ENCODE measurements at places on chromosomes 5 and 9.

GRCh38 chr9:83198371-83198770 lies 135.4 kb upstream of the RASEF start:
- DNase-seq: no peak

- DNase-seq: no peak
These were observed 717.4 kb downstream of the NR2F1-AS1 start for GRCh38 chr5:92863666-92864065.

GRCh38 chr5:125037530-125037929 lies 291.1 kb upstream of the ZNF608 start:
- DNase-seq: no peak

- peak; percentile 92 for DNase-seq
These were observed 660.3 kb downstream of the ISL1 start for GRCh38 chr5:52043543-52043942.

- peak; percentile 50 for DNase-seq
These were observed 63.3 kb downstream of the FREM1 start for GRCh38 chr9:14846871-14847311.

DNA sequence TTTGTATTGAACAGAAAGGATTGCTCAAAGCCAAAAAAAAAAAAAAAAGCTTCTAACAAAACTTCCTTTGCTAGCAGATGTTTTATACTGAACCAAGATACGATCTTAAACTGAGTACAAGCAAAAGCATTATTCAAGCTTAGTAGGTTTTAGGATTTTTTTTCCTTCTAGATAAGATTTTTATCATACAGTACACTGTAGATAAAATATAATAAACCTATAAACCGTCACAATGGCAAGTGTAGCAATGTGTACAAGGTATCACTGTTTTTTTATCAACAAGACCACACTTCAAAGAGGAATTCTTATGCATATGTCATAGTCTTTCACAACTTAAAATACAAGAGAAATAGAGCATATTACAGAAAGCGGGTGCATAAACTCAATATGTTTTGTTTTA lies 56.5 kb upstream of the TRPM3 start:
- no peak for DNase-seq

- DNase-seq: peak; percentile 85
These were observed 1.1 kb upstream of the NTRK2 start for GRCh38 chr9:84668196-84669012.

DNA sequence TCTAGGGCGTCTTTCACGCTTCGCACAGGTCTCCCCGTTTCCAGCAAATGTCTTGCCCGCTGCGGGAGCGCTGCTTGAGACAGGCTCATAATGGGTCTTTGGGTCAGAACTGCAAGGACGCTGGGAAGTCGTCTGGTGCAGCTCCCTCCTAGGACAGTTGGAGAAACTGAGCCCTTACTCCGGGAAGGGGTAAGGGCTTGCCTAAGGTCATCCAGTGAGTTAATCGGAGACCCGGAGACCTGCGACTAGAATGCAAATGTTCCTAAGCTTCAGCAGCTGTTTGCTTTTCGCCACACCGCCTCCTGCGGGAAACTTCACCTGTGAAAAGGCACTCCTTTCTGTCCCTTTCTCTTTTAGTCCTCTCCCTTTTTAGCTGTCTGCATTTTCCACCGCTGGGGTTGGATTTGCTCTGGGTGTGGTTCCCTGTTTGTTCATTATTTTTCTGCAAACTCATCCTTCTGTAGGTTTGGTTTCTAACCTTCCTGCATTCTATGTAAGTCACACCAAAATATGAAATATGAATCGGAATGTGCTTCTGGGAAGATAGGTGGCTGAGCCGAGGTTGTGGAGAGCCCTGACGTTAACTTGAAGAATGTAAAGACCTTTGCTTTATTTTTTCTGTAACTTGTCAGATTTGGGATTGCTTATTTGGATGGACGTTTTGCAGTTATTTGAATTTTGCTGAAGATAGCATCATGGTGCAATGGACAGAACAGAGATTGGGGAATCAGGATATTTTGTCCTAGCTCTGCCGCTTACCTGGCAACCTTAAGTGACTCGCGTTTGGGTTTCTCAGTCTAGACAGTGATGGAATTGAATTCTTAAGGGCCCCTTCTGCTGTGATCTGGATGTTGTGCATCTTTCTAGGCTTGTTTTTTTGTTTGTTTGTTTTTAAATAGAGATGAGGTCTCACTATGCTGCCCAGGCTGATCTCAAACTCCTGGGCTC lies 909 bp downstream of the SLC36A1 start:
- peak; percentile 32 for DNase-seq

DNA sequence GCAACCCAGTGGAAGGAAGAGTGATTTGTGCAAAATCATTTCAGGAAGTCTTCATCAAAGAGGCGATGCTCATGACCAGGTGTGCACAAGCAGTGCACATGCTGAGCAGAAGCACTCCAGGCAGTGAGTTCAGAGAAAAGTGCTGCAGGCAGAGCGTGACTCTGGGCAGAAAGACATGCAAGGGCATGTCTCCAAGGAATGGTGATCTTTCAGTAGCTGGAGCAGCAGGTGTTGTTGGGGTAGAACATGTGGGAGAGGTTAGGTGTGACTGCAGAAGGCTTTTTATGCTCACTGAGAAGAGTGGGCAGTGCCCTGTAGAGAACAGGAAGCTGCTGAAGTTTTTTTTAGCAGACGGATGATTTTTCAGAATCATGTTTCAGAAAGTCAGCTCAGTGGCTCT lies 545.4 kb upstream of the TLE4 start:
- DNase-seq: peak; percentile 21

DNA sequence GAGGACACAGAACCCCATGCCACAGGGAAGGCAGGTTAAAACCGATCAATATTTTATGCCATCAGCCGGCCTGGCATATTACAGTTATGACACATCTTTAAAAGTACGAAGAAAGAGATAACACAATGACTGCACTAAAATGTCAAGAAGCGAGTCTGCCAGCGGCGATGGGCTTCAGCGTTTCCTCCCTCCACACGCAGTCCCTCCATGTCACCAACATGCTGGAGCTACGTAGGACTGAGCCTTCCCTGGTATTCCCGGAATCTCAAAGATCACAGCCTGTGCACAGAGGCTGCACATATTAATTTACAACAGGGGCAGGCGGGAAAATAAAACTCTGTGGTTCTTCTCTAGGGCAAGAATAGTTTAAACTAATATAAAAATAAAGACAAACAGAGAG lies 257.7 kb downstream of the IRX1 start:
- DNase-seq: no peak

DNA sequence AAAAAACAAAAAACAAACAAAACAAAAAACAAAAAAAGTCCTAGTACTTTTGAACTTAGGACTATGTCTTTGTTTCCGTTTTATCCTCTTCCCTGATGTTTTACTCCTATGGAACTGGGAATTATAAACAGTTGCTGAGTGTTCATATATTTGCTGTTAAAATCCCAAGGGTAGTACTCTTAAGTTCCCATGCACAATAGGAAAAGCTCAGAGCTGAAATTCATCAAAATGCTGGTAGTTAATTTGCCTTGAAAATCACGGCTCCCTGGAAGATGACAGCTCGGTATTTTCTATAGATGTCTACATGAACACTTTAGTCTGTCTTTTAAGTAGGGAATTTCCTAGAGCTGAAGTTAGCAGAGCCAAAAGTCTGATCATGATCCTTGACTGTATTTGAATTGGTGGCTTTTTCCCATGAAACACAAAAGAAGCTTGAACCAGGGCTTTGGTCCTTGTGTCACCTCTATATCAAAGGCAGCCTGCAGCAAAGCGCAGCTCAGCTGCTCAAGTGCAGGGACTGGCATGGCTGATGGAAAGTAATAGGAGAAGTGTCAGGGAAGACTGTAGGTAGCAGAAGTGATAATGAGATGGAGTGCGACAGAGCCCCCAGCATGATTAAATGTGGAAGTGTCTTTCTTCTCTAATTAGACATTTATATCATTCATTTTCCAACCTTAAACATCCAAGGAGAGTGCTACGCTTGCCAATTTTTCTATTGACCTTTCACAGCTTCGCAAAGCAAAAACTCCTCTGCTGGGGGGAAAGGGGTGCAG lies 310.9 kb downstream of the TRIM36 start:
- DNase-seq: no peak

GRCh38 chr5:511476-511875 lies 12.8 kb downstream of the SLC9A3 start:
- no peak for DNase-seq

- no peak for DNase-seq
These were observed 34.3 kb downstream of the RGMB start for GRCh38 chr5:98807806-98808205.

DNA sequence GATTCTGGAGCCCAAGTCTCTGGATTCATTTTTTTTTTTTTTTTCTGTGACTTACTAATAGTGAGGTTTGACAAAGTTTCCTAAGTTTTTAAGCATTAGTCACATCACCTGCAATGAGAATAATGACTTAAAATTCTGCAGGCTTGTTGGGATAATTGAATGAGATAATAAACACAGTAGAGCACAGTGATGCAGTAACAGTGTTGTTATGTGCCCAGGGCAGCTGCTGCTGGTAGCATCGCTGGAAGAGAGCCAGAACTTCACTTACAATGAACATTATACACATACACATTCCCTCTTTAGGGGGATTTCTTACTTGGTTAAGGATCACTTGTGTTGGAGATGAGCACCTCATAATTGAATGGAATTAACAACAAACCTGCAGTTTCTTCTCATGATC lies 78.9 kb downstream of the ALDH7A1 start:
- peak; percentile 87 for DNase-seq

DNA sequence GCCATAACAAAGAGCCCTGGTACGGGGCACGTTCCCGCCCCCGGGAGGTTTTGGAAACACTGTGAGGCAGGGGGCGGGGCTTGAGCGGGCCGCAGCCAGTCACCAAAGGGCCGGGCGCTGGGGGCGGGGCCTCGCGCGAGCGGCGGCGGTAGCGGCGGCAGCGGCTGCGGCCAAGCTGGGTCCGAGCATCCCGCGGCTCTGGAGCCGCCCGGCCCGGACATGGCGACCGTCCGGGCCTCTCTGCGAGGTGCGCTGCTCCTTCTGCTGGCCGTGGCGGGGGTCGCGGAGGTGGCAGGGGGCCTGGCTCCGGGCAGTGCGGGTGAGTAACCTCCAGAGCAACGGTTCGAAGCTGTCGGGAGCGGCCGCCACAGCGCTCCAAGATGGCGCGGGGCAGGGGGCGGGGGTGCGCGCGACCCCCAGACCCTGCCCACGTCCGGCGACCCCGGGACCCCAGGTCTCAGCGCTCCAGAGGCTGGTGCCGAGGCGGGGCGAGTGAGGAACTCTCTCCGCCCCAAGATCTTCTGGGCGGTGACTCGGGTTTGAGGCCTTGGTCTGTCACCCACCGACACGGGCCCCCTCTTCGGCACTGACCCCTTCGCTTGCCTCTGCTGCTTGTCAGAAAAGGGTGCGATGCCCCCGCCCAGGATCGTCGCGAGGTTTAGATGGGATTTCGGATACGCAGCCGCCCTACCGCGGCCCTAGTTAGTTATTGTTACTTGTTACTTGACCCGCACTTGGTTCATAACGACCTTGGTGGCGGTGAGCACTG lies at the start of gene RECK:
TSS of gene RECK (plus strand) at position 134 of the 769 bp plus-strand sequence. CDS start at position 220, 86 bp downstream.
- peak; percentile 68 for DNase-seq

GRCh38 chr5:93062548-93062947 lies 518.5 kb downstream of the NR2F1-AS1 start:
- no peak for DNase-seq

DNA sequence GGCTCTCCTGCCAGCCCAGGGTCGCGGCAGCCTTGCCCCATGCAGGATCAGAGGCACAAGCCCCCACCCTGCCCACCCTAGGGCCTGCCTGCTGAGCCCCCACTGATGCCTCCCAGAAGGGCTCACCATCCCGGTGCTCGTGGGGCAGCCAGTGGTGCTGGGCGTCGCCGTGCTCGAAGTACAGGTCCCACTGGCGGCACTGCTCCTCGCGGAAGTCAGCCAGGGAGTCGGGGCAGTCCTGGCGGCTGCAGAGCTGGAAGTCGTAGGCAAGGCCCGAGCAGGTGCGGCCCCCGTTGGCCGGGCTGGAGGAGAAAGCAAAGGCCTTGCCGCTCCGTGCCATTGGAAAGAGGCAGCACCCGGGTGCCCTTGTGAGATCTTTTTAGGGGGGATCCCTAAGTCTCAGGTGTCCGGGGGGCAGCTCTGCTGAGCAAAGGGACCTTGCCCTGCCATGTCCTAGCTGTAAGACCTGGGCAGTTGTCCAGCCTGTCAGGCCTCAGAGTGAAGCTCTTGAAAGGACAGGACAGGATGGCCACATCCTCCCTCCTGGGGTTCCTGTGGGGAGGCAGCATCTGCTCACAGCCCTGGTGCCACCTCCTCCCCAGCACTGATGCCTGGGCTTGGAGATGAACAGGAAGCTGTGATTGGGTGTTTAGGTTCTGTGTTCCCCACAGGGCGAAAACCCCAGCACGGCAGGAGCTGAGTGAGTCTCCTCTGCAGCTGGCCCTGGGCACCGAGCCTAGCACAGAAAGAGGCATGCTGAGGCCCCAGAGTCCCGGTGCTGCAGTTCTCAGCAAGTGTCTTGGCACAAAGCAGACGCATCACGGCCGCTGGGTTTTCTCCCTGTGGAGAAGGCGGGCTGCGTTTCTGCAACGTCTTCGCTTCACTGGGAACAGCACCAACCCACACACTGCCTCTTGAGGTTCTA lies 77.7 kb downstream of the ZNF354C start:
- no peak for DNase-seq

GRCh38 chr9:27933210-27934025 lies 360.1 kb upstream of the C9orf72 start:
- DNase-seq: peak; percentile 16

GRCh38 chr5:151128817-151129216 lies 28.8 kb downstream of the ANXA6 start:
- DNase-seq: no peak

DNA sequence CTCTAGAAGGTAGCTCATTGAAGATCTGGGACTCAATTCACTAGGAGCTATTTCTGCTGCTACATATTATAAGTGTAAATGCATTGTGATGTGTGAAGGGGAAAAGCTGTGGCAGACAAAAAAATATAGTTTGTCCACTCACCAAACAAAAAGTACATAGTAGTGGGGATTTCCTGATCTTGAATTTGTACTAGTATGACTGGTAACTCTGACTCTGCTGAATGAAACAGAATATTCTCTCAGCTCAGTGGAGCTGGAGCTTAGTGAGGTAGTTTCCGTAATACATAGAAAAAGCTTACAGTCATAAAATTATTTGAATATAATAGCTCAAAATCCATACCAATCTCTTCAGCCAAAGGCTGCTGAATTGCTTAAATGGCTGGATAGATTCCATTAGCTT lies 455.6 kb upstream of the CD180 start:
- no peak for DNase-seq

GRCh38 chr9:113998114-113998513 lies 80.0 kb downstream of the AMBP start:
- no peak for DNase-seq

GRCh38 chr9:80951675-80952074 lies 737.7 kb downstream of the TLE1 start:
- no peak for DNase-seq

- no peak for DNase-seq
These were observed 88.7 kb downstream of the TRIO start for GRCh38 chr5:14231890-14232289.

GRCh38 chr9:126631254-126631653 lies 17.5 kb downstream of the LMX1B start:
- no peak for DNase-seq

GRCh38 chr5:138945421-138946240 lies 70.5 kb upstream of the LRRTM2 start:
- DNase-seq: no peak

GRCh38 chr9:114099669-114100270 lies 678 bp upstream of the KIF12 start:
- DNase-seq: no peak

All from COR-L47 (cell line).